Ovary (tissue), 10 donors: ENCODE measurements at places on chromosomes 3 and 15. TPM values are rescaled to one million over a fixed set of nuclear protein-coding genes. Genes with fewer than 3 reads are reported as not detected.

DNA sequence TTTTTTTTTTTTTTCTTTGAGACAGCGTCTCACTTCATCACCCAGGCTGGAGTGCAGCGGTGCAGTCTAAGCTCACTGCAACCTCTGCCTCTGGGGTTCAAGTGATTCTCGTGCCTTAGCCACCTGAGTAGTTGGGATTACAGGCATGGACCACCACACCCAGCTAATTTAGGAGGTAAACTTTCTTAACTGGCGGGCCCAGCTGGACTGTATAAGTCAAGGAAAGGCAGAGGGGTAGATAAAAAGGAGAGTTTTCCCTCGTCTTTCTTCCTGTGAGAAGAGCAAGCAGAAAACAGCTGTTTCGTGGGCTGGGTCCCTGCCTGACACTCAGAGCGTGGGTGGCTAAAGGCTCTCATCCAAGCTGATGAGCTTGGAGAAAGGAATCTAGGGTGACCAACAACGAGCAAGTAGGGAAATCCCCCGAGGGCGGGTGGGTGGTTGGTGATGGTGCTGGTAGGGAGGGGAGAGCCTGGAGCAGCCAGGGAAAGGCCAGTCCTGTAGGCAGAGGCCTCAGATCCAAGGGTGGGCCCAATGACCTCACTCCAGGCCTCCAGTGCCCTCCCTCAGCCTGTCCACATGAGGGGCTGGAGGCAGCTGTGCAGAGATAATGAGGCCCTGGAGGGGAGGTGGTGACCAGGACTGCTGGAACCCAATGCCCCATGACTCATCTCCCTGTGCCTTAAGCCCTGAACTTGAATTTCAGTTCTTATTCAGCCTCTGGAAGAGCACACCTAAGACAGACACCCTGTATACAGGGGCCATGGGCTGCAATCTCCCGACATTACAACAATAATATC is 43.1 kb upstream of the LIMD1 start:
- peak overlapping the region; percentile 28 for H3K27ac ChIP-seq
- peaks cover 25% of the 10 kb centered on the region for H3K4me1 ChIP-seq
- DNase-seq, result peak; percentile 77
- no peaks in the 10 kb centered on the region for H3K27me3 ChIP-seq

DNA sequence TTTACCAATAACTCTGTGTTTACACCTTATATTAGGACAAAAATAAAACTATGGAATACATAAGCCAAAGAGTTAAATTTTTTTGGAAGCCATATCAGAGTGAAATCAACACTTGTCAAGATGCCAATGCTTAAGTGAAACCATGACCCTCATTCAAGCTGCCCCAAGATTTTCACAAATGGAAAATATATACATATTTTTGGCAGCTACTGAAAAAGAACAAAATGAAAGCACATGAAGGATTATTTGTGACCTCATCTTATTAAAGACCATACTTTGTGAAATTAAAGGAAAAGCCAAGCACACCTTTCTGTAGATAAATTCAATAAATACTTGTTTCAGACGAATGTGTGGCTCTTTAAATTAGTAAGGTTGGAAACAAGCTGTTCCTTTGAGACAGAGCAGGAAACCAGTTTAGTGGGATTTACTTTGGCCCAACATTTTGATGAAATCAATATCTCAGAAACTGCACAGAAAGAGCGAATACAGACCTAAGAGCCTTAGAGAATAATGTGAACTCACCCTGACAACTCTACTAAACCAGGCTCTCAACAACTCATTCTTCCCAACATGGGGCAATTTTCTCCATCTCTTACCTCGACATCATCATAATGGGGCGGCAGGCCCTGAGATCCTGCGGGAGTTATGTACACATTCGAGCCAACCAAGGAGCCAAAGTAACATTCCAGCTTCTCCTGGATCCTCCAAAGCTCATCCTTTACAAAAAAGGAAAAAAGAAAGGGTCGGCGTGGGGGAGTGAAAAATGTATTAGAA is 11.1 kb downstream of the RIOX2 start:
- no peak for DNase-seq
- H3K4me3 ChIP-seq, result no peak overlapping the region
- H3K36me3 ChIP-seq, result no peaks in the 10 kb centered on the region
- no peak overlapping the region for H3K27ac ChIP-seq
- H3K4me1 ChIP-seq, result no peaks in the 10 kb centered on the region

- no peak for DNase-seq
- no peak overlapping the region for H3K27ac ChIP-seq
- no peaks in the 10 kb centered on the region for H3K36me3 ChIP-seq
- no peaks in the 10 kb centered on the region for H3K27me3 ChIP-seq
- H3K4me3 ChIP-seq, result no peak overlapping the region
Measured at GRCh38 chr3:186549497-186549896, 5.3 kb upstream of the CRYGS start.

The GUCA1C gene
- not detected for total RNA-seq
